ENCODE measurements at places on chromosomes 7 and 10. TPM values are rescaled to one million over a fixed set of nuclear protein-coding genes. Genes with fewer than 3 reads are reported as not detected.

The RTKN2 gene
- 0.98 TPM for total RNA-seq

The SLC26A5 gene
- not detected for total RNA-seq

The SLC26A3 gene
- total RNA-seq, result not detected

The TRIM74 gene
- not detected for total RNA-seq

The RFC2 gene
- 66.4 TPM for total RNA-seq

The GNG11 gene
- total RNA-seq, result not detected

The GLI3 gene
- total RNA-seq, result 1.1 TPM

The SPAM1 gene
- total RNA-seq, result not detected

The LDB3 gene
- not detected for total RNA-seq

GRCh38 chr10:132247943-132248342 lies 59.8 kb downstream of the STK32C start:
- DNase-seq, result no peak

DNA sequence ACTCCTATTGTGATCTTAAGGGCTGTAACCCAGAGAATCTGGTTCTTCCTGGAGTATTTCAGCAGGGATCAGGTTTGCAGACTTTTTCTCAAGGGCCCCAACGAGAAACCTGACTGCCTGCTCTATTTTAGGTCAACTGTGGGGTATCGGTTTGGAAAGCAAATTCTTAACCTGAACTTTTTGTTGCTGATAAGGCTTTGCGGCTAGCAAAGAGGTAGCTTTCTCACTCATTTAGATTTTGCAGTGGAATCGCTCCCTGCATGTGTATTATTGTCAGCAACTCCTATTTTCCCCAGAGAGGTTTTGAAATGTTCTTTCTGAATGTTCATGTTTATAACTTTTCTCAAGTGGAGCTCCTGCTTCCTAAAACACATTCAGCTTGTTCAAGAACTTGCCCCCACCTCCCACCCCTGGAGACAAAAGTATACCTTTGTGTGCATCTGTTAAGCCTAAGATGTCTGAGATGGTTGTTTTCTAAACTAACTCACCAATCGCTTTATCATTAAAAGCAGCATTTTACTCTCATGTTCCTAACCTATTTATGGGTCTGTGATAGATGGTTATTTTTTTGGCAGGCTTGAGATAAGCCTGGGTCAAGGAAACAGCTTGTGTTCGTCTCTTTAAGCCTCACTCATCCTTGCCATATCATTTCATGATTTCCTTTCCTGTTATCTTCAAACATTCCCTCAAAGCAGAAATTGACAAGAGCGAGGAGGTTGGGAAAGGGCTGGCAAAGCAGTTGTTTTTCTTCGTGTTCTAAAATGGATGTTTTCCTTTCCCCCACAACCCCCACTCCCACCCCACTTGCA lies 129.8 kb downstream of the BAMBI start:
- no peak for DNase-seq

DNA sequence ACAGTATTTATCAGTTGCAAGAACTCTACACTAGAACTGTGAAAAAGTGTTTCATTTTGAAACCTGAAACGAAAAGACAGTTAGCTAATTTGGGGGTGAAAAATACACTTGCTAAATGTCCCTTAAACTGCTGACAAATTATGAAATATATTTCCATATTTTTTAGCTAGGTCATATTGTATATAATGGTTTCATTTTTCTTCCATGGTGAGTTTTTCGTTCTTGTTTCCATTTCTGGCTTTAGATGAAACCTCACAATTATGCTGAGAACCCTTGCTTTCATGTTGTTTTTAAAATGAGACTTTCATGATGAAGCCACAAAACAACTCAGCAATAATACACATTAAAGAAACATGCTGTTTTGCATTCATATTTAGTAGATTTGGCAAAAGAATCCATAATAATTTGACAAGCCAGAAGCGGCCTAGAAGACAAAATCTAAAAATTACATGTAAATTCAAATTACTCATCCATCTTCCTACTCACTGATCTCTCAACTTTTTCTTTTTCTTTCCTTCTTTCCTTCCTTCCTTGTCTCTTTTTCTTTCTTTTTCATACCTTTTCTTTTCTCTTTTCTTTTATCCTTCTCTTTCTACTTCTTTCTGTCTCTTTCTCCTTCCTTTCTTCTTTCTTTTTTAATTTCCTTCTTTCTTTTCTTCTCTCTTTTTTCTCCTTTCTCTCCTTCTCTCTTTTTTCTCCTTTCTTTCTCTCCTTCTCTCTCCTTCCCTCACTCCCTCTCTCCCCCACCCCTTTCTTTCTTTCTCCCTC lies 46.5 kb upstream of the ITGB8 start:
- no peak for DNase-seq

GRCh38 chr7:47537716-47538675 lies 43.9 kb downstream of the TNS3 start:
- no peak for DNase-seq

DNA sequence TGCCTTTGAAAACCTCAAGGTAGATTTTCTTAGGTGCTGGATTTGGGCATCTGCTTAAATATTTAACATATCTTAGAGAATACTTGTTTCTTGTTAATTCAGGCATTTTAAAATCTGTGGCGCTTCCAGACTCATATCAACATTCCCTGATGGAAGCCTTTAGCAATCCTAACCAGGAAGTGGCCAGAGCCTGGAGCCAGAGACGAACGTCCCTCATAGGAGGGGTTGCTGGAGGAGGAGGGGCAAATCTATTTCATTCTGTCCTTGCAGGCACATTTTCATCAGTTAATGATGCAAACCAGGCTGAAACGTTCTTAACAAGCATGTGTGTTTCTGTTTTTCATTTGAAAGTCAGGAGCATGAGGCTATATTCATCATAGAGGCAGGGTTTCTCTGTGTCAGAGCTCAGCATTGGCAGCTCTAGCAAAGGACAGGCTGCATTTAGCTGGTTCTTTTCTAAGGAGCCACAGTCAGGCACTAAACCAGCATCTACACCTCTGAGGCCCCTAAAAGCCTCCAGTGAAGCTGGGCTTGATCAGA lies 17.8 kb upstream of the IFIT2 start:
- no peak for DNase-seq

- no peak for DNase-seq
Measured at GRCh38 chr10:92014620-92015019, 91.0 kb downstream of the BTAF1 start.

- no peak for DNase-seq
Measured at GRCh38 chr7:120743128-120743527, 114.8 kb downstream of the TSPAN12 start.

GRCh38 chr10:5697342-5697741 lies 12.7 kb downstream of the TASOR2 start:
- DNase-seq, result no peak

GRCh38 chr10:59622320-59623132 lies 87.1 kb downstream of the SLC16A9 start:
- no peak for DNase-seq

- peak; percentile 75 for DNase-seq
Measured at GRCh38 chr7:39951226-39952194, 1.5 kb downstream of the CDK13 start.

DNA sequence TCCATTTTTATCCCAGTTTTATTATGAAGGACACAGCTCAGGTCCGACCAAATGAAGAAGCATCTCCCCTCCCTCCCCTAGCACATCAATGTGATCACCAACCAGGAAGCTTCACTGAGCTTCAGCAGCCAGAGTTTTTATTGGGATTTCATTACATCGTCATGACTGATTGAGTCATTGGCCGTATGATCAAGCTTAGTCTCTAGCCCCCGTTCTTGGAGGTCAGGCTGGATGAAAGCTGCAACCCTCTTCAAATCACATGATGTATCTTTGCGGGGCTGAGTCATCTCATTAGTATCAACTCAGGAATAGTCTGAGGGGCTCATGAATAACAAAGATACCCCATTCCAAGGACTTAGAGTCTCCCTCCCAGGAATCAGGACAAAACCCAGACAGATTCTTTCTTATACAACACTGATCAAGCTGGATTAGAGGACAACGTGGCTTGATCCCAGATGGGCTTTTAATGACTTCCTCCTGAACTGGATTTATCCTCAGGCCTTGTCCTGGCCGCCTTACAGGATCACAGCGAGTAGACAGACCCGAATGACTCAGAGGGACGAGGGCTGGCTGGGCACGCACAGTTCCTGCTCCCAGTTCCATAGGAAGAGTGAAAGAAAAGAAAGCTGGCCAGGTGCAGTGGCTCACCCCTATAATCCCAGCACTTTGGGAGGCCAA lies 14.5 kb downstream of the LIMK1 start:
- no peak for DNase-seq

DNA sequence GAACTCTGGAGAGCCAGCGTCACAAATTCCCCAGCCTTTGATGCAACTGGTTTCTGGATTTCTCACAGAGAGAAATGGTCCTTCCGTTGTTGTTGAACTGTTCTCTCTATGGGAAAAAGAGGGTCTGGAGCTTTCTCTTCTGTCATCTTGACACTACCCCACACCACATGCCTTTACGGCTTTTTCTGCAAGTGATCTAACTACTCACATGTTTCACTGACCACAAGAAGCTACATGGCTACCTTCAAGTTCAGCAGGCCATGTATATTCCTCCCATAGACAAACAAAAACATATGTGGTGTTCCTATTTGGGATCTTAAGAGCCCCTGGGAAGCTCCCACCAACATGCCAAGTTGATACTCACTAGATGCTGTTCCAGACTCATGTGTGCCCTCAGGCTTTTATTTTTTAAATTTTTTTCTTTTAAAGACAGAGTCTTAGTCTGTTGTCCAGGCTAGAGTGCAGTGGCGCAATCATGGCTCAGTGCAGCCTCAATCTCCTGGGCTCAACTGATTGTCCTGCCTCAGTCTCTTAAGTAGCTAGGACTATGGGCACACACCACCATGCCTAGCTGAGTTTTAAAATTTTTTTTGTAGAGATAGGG lies 72.0 kb downstream of the RNF216 start:
- no peak for DNase-seq

- DNase-seq, result no peak
Measured at GRCh38 chr7:127995881-127996215, 35.4 kb downstream of the LRRC4 start.

GRCh38 chr7:90710466-90710850 lies 114.3 kb downstream of the CDK14 start:
- DNase-seq, result no peak

All from natural killer cell treated with Interleukin-12 subunit alpha and Interleukin-12 subunit beta and Interleukin-15 and Interleukin-18, amount 100 ng/mL, for 72 hours (primary cell).